ENCODE measurements at places on chromosomes 6 and 20.

- DNase-seq, result no peak
Measured at GRCh38 chr20:965956-966355, 36.2 kb downstream of the RSPO4 start.

GRCh38 chr6:105791583-105792318, 294.4 kb upstream of the PRDM1 start:
- no peak for DNase-seq

- DNase-seq, result no peak
Measured at GRCh38 chr20:52991830-52992229, 19.7 kb downstream of the TSHZ2 start.

GRCh38 chr6:128600397-128600951, 80.1 kb upstream of the PTPRK start:
- DNase-seq, result no peak

- DNase-seq, result no peak
Measured at GRCh38 chr6:31270788-31271640, 878 bp downstream of the HLA-C start.

- DNase-seq, result peak; percentile 12
Measured at GRCh38 chr6:163416557-163417253, 2.2 kb downstream of the QKI start.

GRCh38 chr6:75830959-75831885, 82.2 kb downstream of the MYO6 start:
- no peak for DNase-seq

GRCh38 chr6:131163886-131164285, 28.6 kb downstream of the AKAP7 start:
- no peak for DNase-seq

DNA sequence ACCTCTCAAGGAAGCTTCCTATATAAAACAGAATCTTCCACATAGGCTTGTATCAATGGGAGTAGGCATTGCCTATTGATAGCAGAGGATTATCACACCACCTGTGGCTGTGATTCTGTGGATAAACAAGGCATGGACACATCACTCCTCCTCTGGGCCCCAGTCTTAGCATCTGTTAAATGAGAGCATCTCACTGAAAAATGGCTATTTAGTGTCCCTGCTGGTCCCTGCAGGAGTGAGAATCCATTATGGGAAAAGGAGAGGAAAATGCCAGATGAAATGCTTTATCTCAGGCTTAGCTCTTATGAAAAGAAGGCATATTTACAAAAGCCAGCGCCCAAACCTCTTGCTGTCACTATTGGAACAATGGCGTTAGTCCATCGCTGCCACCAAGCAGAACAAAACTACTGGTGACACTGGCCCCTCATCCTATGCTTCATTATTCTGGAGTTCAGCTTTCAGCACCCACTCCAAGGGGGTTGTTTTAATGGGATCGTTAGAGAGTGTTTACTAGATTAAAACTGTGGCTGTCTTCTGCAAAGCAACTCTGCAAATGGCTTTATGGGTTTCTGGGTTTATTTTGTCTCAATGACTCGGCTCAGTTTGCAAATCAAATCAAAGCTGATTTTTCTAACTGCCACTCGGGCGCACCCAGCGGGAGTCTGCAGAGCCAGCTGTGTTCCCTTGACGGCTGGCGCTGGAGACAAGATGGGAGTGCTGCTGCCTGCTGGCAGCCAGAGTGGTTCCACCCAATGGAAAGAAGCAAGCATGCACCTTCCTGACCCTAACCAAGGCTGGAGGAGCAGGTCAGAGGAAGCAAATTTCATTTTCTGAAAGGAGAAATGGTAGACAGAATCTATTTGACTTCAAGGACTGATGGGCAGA, 658.8 kb upstream of the CHD6 start:
- DNase-seq, result no peak

DNA sequence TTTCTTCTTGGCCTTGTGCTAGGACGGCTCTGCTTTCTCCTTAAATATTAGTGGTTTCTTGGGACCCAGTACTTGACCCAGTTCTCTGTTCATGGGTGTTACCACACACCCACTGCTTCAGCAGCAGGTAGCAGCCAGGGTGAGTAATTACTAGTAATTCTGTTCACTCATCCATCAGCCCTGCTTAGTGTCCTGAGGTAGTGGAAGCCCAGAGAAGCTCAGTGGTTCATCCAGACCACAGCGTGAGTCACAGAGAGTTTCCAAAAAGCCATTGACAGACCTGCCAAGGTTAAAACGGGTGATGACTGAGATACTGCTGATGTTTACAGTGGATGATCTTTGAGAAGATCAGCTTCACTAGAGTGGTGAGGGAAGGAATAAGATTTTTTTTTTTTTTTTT, 51.7 kb upstream of the HINT3 start:
- DNase-seq, result peak; percentile 48

GRCh38 chr6:74585753-74586152, 620.1 kb downstream of the COL12A1 start:
- no peak for DNase-seq

DNA sequence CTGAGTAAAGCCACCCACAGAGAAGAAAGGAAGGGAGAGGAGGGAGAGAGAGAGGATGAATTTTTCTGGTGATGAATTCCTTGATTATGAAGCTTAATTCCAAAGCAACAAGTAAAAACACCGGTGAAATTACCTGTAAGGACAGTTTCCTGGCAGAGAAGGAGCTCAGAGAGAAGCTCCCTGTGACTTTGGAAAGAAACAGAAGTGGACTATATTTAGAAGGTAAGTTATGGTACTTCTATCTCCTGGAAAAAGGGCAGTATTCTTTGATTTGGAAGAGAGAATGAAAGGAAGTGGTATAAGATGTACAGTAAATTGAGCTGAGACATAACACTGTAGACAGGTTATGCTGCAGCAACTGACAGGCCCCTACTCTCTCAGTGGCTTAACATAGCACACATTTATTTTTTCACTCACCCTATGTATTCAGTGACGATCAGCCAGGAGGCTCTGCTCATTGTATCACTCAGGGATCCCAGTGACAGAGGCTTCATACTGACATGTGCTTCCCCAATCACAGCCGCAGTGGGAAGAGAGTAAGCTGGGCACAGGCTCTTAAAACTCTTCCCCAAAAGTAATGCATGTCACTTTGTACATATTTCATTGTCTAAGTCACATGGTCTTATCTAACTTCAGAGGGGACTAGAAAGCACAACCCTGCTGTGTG, 349.5 kb downstream of the BTBD9 start:
- DNase-seq, result no peak

DNA sequence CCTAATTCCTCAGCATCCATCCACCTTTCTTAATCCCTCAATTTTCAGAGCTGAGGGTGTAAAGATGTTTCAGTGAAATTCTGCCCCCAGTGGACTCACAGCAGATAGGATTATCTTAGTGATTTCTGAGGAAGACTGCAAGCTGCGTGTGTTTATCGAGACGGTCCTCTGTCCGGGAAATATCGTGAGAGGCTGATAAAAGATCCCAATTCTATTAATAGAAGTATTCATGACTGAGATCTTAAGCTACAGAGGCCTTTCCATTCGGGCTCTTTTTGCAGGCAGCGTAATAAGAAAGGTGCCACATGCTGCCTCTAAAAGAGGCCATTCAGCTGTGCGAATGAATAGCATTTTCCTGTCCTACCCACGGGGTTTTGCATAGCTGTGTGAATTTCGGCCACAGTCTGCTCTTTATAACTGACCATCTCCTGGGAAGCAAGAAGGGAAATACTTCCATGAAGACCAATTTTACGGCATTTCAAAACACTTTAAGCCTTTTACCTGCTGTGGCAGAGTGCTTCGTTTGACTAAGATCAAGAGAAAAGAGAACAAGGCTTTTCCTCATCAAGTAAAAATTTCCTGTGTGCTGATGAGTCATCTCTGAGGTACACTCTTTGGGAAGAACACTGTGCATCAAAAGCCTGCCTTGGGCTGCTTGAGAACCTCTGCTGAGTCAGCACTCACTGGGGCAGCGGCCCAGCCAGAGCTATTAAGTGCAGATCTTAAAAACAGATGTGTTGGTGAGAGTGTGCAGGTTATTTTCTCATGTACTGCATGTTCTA, 208.8 kb downstream of the ARHGAP18 start:
- no peak for DNase-seq

GRCh38 chr6:149443411-149444181, 41.2 kb downstream of the ZC3H12D start:
- no peak for DNase-seq

DNA sequence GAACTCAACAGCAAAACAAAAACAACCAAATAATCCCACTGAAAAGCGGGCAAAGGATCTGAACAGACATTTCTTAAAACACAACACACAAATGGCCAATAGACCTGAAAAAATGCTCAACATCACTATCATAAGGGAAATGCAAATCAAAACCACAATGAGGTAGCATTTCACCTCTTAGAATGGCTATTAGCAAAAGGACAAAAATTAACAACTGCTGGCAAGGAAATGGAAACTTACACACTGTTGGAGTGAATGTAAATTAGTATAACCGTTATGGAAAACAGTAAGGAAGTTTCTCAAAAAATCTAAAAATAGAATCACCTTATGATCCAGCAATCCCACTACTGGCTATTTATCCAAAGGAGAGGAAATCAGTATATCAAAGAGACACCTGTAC, 20.9 kb downstream of the FAM8A1 start:
- DNase-seq, result no peak

GRCh38 chr20:41428285-41428684, 61.7 kb upstream of the EMILIN3 start:
- no peak for DNase-seq

GRCh38 chr6:12760911-12761310, 44.3 kb downstream of the PHACTR1 start:
- no peak for DNase-seq

DNA sequence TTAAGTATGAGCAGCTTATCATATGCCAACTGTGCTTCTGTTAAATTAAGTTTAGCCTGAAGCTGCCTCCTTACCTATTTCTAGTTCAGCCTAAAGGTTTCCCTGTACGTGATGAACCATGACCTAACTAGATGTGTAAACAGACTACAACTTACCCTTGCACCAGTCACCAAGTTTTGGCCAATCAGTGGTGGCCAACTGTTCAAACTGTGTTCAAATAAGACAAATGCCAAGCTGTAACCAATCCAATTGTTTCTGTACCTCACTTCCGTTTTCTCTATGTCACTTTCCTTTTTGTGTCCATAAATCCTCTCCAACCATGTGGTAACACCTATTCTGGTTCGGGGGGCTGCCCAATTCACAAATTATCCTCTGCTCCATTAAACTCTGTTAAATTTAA, 6.0 kb upstream of the SLC2A10 start:
- no peak for DNase-seq

DNA sequence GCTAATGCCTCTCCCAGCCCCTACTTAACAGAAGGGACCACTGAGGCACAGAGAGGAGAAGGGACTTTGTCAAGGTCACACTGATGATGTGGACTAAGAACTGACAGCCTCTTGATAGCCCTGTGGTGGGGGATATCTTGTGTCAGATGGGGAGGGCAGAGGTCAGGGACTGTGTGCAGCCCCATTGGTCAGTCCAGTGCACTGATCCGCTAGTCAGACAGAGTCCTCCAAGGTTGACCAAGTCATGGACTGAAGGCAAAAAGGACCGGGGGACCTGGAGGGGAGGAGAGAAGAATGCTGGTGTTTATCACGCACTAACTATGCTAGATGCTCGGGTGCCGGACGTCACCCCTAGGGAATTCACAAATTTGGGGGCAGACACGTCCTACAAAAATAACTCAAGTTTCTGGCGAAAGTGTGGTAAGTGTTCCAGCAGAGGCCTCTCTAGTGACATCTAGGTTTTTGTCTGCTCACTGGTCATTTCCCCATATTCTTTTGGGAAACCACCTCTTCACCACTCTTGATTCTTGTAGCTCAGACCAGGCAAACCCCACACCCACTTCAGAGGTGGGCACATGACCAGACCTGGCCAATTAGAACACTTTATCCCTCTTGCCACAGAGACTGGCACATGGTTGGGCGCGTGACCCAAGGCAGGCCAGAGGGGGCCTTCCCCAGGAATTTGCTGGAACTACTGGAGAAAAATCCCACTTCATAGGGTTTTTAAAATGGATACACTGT, 21.0 kb downstream of the TCF15 start:
- no peak for DNase-seq

- no peak for DNase-seq
Measured at GRCh38 chr6:100620085-100620840, 155.5 kb upstream of the SIM1 start.

DNA sequence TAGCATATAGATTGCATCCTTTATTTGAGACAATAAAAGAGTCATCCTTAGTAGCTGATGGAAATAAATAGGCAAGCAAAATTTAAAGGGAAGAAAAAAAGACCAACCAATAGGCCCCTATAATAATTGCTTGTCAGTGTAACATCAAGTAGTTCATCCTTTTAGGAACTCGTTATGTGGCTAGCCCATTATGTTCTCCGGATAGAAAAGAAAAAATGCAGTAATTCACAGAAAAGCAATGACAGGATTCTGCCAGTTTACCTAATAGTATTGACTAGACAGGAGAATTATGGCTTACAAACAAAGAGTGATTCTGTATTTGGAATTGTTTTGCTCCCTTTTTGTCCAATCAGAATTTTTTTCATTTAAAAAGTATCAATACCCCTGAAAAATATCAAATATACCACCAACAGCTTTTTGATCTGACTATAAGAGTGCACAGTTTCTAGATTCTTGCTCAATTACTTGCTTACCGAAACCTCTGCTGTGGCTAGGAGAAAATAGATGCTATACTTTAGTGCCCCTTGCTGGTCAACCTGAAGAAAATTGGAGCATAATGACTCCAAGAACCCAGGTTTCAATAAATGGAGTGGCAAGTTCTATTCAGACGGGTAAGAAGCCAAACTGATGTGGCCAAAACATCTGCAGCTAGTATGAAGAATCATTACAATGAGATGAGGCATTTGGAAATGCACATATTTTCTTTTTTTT, 91.5 kb upstream of the SASH1 start:
- no peak for DNase-seq

GRCh38 chr6:255041-255750, 37.1 kb upstream of the DUSP22 start:
- no peak for DNase-seq

- no peak for DNase-seq
Measured at GRCh38 chr6:142909686-142910085, 35.3 kb downstream of the HIVEP2 start.

DNA sequence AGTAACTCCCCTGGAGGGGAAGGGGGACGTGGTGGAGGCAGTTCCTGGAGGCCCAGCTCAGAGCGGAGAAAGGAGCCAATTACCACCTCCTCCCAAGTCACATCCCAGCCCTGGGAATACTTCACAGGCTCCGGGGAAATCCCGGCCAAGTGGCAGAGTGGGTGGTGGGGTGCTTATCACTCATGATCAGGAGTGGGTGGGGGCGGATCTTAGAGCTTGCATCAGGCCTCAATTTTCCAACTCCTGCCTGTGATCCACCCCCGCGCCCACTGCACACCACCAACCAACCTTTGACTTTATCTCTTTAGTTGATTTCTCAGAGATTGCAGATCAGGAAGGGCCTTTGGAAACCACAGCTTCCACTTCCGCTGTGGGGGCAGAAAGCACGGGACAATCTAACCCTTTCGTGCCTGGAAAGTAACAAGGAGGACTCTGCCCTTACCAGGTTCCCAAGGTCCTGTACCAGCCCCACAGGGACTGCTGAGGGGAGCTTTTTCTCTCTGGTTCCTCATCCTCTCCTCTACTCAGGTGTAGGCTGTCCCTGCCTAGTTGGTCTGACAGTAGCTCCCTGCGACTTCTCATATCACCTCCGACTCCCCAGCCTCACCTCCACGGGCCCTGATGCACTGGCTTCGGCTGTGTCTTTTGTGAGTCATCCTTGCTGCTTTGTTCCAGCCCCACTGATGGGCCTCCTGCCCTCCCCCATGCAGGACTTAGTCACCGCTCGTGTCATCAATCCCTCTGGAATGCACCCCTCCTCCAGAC, 24.9 kb upstream of the IER3 start:
- DNase-seq, result peak; percentile 85

All from activated CD4-positive, alpha-beta T cell treated with anti-CD3 and anti-CD28 coated beads, Interleukin-2, amount 50 U/mL, for 4 hours (primary cell).